Tongue (tissue), 3 donors: ENCODE measurements at places on chromosomes 4 and X.

- peak; percentile 50 for DNase-seq
These were observed 85.5 kb downstream of the STARD8 start for GRCh38 chrX:68732906-68733493.

- no peak for DNase-seq
These were observed 1522.9 kb downstream of the PCDH18 start for GRCh38 chr4:136009258-136009832.

- DNase-seq, result no peak
These were observed 777.7 kb upstream of the ADGRL3 start for GRCh38 chr4:60422439-60422838.

DNA sequence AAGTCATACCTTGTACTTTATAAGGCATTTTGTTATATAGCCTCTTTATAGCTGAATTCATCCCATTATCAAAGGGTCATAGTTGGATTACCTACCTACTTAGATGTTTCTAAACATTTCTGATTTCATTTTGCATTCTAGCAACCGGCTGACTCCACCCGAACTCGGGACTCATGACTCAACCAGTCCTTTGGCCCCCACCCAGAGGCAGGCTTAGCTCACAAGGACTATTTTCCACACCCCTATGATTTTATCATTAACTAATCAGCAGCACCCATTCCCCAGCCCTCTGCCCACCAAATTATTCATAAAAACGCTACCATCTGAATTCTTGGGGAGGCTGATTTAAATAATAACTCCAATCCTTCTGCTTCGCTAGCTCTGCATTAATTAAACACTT, 79.9 kb upstream of the EGFL6 start:
- no peak for DNase-seq

DNA sequence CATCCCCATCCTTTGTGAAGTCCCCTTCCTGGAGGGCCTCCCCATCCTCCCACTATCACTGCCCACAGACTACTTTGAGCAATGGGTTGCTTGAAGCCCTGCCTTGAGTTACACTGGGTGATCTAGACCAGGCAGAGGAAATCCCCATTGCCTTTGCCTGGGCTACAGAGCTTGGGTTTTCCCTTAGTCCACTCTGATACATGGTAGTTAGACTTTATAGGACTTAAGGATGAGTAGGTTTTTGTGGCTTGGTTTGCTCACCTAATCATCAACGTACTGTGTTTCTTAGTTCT, 56.6 kb downstream of the TMEM131L start:
- DNase-seq, result no peak

DNA sequence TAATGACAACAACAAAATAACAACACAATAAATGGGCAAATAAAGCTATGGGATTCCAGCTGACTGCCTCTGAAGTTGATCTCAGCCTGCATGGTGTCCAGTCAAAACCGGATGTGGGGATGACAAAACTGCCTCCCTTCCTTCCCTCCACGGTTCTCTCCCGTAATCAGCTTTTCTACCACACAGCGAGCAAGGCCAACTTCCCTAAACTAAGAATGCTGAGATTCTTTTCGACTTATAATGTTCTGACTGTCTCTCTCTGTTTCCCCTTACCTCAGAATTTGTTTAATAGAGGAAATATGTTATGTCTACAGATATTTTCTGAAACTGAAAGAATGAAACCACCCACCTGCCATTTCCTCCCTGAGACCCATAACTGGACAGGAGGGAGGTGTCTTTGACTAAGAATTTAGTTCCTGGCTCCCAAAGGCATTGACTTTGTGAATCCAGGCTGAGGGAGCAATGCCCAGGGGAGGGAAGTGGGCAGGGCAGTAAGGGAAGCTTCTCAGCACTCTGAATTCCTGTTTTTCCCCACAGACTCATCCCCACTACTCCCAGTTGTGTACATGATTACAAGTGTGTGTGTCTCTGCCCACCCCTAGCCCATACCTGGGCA, 1.0 kb upstream of the TLR1 start:
- DNase-seq, result no peak
